ENCODE measurements at places on chromosomes 16 and 17. TPM values are rescaled to one million over a fixed set of nuclear protein-coding genes. Genes with fewer than 3 reads are reported as not detected.

Gene SLC13A2
- not detected for total RNA-seq

Gene ECI1
- 48.9 TPM for total RNA-seq

Gene PRSS21
- 6.0 TPM for total RNA-seq

Gene KCNJ2
- not detected for total RNA-seq

- H3K4me1 ChIP-seq, result peaks cover 11% of the 10 kb centered on the region
- no peaks in the 10 kb centered on the region for H3K27me3 ChIP-seq
- H3K27ac ChIP-seq, result no peak overlapping the region
- H3K4me3 ChIP-seq, result no peak overlapping the region
- H3K36me3 ChIP-seq, result peaks cover 25% of the 10 kb centered on the region
Observed at GRCh38 chr17:80656590-80656989, 112.0 kb downstream of the RPTOR start.

- no peak overlapping the region for H3K27ac ChIP-seq
- H3K4me1 ChIP-seq, result peaks cover 6% of the 10 kb centered on the region
- no peak overlapping the region for H3K4me3 ChIP-seq
- no peak for DNase-seq
Observed at GRCh38 chr16:48394355-48394703, 9.1 kb upstream of the SIAH1 start.

GRCh38 chr17:41972571-41973407, 6.2 kb downstream of the CNP start:
- no peaks in the 10 kb centered on the region for H3K27me3 ChIP-seq
- no peak for DNase-seq
- H3K27ac ChIP-seq, result no peak overlapping the region
- peaks cover 22% of the 10 kb centered on the region for H3K4me1 ChIP-seq

- H3K4me1 ChIP-seq, result peaks cover 9% of the 10 kb centered on the region
- DNase-seq, result no peak
- no peaks in the 10 kb centered on the region for H3K27me3 ChIP-seq
- no peak overlapping the region for H3K27ac ChIP-seq
- no peak overlapping the region for H3K4me3 ChIP-seq
Observed at GRCh38 chr17:1498233-1498632, 5.7 kb upstream of the MYO1C start.
